RCC 7860 (cell line): ENCODE measurements at places on chromosomes 1 and 21.
A peak's percentile ranks its signal among the peaks of the same experiment; 100 is the strongest.

- no peak for DNase-seq
These were observed 70.4 kb upstream of the ANGPTL1 start for GRCh38 chr1:178941261-178941689.

- DNase-seq = peak; percentile 71
These were observed 17.1 kb downstream of the ADORA1 start for GRCh38 chr1:203144661-203145060.

DNA sequence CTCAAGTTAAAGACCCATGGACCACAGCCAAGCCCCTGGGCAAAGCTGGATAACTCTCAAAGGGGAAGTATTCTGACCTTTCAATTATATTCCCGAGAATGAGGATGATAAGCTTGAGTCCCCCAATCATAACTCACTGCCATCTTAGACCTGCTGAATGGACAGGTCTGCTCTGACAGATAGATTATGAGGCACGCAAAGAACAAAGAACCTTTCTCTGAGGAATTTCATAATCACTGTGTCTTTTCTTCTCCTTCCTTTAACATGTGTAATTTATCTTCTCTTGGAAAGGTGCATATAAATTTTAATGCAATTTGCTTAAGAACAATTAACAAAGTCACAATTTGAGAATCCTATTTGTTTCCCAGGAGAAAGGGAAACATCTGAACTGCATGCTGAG is 22.0 kb downstream of the PIGM start:
- no peak for DNase-seq

DNA sequence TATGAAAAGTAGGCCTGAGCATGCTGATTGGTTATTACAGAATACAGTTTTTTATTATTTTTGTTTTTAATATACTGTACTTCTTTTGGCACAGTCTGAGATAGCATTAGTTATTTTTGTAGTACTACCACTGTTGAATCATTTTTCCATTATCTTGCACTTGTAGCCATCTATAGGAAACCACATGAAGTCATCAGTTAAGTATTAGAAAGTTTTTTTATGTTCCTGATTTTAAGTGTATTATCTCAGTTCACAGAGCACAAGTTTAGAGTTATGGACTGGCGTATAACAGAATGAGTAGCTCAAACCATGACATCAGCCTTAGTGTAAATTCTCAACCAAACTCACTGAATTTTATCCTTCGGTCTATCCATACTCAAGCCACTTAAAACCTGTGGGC is 22.8 kb downstream of the DHX9 start:
- DNase-seq = peak; percentile 14

GRCh38 chr1:32969566-32969965 is 5.0 kb upstream of the RNF19B start:
- DNase-seq = no peak

DNA sequence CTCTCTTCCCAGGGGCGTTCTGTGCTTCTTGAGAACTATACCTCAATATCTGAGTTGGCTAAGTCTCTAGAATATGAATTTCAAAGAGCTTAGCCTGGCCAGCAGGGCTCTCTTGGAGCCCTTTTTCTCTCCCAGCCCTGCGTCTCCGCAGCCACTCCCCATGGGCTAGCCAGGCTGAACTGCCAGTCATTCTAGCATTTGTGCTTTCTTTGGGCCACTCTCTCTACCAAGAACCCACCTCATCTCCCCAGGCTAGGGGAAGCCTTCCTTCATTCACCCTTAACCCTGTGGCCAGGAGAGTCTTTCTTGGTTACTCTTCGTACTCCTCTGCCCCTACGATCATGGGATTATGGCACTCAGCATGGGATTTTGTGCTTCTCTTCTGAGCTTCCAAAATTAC is 18.2 kb downstream of the ABCG1 start:
- no peak for DNase-seq

DNA sequence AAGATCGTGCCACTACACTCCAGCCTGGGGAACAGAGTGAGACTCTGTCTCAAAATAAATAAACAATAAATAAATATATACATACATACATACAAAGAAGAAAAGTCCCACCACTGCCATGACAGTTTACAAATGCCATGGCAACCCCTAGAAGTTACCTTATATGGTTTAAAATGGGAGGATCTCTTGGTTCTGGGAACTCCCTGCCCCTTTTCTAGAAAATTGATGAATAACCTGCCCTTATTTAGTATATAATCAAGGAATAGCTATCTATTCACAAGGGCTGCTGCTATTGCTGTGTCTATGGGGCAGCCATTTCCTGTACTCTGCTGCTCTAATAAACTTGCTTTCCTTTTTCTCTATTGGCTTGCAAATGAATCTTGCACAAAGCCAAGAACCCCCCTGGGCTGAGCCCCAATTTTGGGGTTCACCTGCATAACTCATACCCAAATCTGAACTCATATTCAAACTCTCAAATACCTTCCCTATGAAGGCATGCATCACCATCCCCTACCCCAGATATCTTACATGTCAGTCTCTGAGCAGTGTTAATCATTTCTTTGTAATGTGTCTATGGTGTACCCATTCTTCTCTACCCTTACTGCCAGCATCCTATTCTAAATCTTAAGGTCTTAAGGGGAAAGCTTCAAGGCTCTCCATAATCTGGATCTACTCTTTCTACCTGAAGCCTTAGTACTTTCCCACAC is 9.0 kb downstream of the GON4L start:
- DNase-seq = no peak

GRCh38 chr1:4756851-4757580 is 102.6 kb downstream of the AJAP1 start:
- DNase-seq = no peak

DNA sequence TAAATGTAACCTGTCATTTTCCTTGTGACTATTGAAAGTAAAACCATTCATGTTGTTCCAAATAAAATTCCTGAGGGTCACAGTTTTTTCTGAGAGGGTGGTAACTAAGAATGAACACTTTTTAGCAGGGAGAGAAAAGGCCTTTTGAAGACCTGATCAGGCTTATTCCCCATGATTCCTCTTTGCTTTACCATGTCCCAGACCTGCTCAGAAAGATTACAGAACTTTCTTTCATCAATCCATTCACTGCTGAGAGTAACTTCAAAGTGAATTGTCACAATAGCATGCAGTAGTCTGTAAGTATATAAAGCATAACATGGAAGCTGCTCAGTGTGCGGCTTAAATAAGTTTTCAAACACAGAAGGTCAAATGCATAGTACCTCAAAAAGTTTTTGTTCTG is 201.5 kb upstream of the COL11A1 start:
- no peak for DNase-seq

- no peak for DNase-seq
These were observed 6.8 kb downstream of the FUBP1 start for GRCh38 chr1:77972080-77972479.

DNA sequence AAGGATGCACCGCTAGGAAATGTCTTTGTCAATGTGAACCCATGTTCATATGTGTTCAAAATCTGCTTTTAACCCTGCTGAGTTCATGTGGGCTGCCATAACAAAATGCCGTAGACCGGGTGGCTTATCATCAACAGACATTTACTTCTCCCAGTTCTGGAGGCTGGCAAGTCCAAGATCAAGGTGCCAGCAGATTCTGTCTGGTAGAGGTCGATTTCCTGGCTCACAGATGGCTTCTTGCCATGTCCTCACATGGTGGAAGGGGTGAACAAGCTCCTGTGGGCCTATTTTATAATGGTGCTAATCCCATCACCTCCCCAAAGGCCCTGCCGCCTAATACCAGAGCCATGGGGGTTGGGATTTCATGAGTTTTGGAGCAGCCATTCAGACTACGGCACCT is 4.6 kb upstream of the CDCP2 start:
- no peak for DNase-seq

DNA sequence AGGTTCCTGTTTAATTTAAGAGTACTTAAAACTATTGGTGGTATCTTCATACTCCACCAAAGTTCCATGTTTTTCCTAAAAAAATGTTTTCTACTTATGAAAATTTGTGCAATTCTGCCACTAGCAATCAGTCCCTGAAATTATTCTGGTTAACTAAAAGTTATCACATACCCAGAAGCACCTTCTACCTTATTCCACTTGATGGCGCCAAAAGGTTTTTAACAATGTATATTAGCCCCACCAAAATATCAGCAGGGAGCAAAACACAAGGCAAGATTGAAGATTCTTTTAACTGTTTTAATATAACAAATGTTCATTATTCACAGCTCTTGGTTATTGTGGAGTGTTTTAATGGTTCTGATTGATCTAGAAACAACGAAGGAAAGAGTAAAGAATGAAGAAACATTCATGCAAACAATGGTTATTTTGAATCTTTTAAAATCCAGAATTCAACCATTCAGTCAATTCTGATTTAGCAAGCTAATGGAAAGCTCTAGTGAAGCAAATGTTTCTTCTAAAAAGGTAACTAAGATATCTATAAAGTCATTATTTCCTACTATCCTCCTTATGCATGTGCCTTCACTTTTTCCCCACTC is 67.2 kb downstream of the TTLL7 start:
- DNase-seq = peak; percentile 17

DNA sequence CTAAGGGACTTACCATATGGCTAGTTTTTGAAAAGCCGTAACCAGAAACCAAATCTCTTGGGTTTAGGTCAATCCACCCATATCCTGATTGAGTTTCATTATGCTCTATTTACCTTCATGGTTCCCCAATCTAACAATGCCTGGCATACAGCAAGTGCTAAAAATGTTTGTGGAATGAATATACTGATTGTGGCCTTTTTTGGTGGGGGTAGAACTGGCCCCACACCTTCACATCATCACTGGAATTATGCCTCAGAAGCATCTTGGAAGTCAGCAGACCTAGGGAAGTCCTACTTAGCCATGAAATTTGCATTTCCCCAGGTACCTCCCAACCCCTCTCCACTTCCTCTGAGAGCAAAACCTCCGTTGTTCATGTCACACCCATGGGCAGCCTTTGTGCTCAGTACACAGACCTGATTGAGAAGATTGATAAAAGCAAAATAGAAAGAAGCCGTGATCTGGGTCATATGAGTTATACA is 17.8 kb upstream of the SLAMF1 start:
- DNase-seq = no peak

- no peak for DNase-seq
These were observed 150.5 kb downstream of the LRIG2 start for GRCh38 chr1:113223546-113223945.

DNA sequence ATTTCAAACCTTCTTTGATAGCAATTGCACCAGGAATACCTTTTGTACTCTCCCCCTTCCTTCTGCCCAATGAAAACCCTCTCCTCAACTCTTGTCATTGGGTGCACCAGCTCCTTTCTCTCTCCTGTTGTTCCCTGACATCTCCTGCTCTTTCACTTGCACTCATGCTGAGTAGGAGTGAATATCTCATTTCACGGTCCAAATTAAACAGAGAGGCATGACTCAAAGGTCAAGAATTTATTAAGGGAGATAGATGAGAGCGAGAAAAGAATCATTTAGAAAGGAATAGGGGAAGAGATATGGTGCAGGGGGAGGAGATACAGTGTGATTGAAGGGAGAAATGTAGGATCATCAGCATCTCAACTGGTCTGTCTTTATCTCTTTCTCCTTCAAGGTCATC is 22.1 kb downstream of the AIM2 start:
- no peak for DNase-seq

GRCh38 chr1:32962248-32962896 is 2.2 kb downstream of the RNF19B start:
- peak; percentile 26 for DNase-seq

GRCh38 chr1:182718311-182718710 is 33.9 kb upstream of the RGS8 start:
- DNase-seq = no peak

DNA sequence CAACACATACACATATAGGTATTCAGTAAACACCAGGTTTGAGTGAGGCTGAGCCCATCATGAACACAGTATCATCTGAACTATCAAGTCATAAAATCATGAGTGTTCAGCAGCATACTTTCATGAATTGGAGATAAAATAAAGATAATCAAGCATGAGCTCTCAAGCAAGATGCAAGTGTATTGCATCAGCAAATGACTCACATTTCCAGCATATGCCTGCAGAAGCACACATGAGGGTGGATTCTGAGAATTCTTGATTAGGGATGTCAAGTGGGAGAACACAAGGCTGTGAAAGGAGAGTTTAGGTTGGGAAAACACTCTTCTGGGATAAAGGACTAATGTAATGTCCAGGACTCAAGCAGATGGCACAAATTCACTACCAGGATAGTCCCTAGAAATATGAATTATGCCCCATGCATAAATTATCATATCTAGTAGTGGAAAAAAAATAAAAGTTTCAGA is 299.2 kb downstream of the SRGAP2C start:
- no peak for DNase-seq

DNA sequence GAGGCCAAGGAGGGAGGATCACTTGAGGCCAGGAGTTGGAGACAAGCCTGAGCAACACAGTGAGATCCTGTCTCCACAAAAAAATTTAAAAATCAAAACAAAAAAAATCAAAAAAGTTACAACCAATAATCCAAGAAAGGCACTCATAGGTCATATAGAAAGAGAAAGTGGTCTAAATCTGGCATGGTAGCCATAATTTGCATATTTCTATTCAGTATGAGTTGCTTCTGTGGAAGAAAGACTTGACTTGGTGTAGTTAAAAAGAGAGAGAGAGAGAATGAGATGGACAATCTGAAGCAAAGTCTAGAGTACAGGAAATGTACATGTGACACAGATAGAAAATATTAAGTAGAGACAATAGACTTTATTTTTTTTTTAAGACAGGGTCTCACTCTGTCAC is 22.5 kb downstream of the JMJD4 start:
- no peak for DNase-seq

DNA sequence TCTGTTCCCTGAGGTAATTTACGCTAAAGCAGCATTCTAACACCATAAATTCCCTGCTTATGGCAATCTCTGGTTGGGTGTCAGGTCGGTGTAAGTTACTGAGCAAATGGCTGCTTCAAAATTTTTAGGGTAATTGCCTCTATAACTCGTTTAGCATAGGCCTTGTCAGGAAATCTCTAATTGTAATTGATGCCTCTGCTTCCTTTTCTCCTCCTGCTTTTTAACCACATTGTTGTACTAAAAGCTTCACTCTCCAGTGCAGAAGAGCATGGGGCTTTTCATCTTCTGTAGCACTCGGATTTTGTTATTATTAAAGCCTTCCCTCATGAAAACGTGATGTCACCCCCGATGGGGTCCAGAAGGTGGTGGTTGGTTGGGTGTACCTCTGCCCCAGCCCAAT is 141.6 kb upstream of the NBPF11 start:
- DNase-seq = no peak

- DNase-seq = no peak
These were observed 20.4 kb downstream of the ZNF362 start for GRCh38 chr1:33276573-33277298.

GRCh38 chr1:225754940-225755641 is 22.5 kb upstream of the SRP9 start:
- DNase-seq = peak; percentile 87

- peak; percentile 57 for DNase-seq
These were observed 16.1 kb downstream of the EIF2B3 start for GRCh38 chr1:44970317-44970716.

DNA sequence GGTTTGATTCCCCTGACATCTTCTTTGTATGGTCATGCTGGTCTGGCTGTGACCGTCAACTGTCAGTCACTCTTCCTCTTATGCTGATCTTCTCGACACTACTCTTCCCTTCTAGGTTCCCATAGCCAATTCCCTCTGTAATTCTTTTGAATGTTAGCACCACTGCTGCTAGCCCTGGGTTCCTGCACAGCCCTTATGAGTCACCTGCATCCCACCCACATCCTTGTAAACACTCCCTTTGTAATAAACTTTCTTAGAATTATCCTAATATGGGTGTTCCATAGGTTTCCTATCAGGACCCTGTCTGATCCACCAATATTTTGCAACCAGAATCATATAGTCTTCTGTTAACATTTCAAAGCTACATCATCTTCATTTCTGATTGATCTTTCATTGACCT is 37.1 kb downstream of the JUN start:
- DNase-seq = no peak
